ENCODE measurements at places on chromosomes 4 and X.

GRCh38 chrX:134146493-134146892, 90.5 kb upstream of the CCDC160 start:
- DNase-seq = no peak

DNA sequence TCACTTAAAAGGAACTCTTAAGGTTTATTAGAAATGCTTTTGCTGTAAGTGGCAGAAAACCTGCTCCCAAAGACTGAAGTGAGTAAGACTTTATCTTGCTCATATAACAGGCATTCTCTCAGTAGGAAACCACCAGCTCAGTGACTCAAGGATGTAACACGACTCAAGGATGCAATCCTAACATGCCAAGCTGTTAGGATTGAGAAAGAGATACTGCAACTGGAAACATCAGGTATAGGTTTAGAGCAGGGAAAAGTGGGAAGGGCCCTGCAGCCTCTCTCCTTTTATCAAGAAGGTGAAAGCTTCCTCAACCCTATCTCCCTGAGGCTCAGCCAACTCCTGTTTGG, 11.9 kb upstream of the SLC9A7 start:
- no peak for DNase-seq

GRCh38 chr4:122899682-122900081, 22.7 kb downstream of the NUDT6 start:
- DNase-seq = no peak

- DNase-seq = no peak
Observed at GRCh38 chr4:90958256-90958895, 831.2 kb downstream of the CCSER1 start.

GRCh38 chrX:118225711-118226428, 109.3 kb upstream of the KLHL13 start:
- DNase-seq = no peak

DNA sequence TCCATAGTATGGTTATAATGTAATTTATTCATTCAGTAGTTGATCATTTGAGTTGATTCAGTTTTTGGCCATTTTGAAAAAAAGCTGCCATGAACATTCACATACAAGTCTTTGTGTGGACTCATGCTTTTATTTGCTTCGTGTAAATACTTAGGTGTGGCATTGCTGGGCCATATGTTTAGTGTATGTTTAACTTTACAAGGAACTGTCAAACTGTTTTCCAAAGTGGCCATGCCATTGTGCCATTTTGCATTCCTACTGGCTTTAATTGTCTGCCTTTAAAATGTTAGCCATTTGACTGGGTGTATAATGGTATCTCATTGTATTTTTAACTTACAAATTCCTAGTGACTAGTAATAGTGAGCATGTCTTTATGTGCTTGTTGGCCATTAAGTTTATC, 8.8 kb downstream of the MTM1 start:
- no peak for DNase-seq

GRCh38 chr4:82784681-82785610, 13.7 kb downstream of the SCD5 start:
- no peak for DNase-seq

All from stimulated activated CD8-positive, alpha-beta memory T cell treated with anti-CD3 and anti-CD28 coated beads, Interleukin-2, amount 100 ng/mL, for 48 hours (primary cell).